ENCODE measurements at places on chromosomes 2 and 18.
A peak's percentile ranks its signal among the peaks of the same experiment; 100 is the strongest.

- DNase-seq, result peak; percentile 59
These were observed 35.4 kb downstream of the STAT4 start for GRCh38 chr2:191115391-191115790.

GRCh38 chr18:79458917-79459803 is 63.4 kb downstream of the NFATC1 start:
- DNase-seq, result no peak

DNA sequence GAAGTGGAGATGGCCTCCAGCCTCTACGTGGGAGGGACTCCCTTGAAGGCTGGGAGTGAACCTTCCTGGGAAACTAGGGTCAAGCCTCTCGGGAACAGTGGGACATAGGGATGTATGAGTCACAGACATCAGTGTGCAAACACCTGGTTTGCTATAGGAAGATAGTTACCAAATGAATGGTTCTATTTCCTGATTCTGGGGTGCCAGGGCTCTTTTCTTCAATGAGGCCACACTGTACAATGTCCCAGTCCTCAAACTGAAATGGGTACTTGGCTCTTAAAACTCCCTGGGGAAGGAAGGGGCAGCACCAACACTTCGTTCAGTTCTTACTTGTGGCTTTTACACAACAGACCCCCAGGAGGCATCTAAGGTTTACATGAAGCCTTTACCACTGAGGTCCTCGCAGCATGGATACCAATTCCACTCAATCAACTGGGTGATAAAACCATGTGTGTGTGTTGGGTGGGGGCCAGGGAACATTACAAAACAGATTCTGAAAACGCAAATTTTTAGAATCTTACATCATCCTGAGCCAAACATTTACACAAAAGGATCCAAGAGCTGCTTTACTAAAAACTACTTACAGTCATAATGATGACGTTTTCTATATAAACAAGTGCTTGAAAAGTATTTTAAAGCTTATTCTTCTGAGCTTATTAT is 10.4 kb downstream of the ERFE start:
- no peak for DNase-seq

DNA sequence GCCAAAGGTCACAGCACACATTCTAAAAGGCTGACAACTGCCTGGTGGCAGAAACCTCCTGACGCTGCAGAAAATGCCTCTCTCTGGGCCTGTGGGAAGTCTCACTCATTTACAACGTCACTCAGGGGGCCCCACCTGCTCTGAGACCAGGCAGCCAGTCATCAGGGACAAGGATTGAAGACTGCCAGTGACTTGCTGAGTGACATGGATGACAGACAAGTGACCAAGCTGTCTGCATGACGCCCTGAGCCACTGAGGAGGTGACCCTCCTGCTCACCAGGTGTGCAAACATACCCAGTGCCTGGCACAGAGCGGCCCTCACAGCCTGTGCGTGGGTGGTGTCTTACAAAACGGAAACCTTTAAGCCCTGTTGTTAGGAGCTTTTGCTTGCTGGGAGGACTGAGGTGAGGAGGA is 392.4 kb downstream of the TNS1 start:
- DNase-seq, result peak; percentile 89

DNA sequence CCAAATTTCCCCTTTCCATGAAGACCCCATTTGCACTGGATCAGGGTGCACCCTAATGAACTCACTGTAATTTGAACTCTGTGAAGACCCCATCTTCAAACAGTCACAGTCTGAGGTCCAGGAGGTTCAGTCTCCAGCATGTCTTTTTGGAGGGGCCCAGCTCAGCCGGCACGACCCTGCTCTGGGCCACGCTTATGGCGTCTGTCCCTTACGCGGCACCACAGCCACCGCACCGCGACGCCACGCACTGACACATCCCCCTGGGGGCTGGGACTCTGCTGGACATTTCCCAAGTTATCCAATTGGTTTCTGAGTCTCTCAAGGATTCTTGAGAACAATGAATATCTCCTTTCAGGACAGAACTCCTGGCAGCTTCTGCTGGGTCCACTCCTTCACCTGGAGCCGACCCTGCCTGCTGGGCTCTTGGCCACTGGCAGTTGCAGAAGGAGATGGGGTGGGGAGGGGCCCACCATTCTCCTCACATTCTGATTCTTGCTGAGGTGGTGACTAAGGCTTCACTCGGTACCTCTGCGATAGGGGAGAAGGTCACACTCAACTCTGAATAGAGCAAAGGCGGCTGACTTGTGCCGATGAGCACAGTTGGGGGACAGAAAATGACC is 124.0 kb downstream of the RTP5 start:
- no peak for DNase-seq

GRCh38 chr2:173854840-173855239 is 110.3 kb downstream of the SP3 start:
- no peak for DNase-seq

GRCh38 chr2:59734743-59735142 is 818.7 kb downstream of the BCL11A start:
- DNase-seq, result no peak

- no peak for DNase-seq
These were observed 39.2 kb downstream of the CRIM1 start for GRCh38 chr2:36394804-36395203.

DNA sequence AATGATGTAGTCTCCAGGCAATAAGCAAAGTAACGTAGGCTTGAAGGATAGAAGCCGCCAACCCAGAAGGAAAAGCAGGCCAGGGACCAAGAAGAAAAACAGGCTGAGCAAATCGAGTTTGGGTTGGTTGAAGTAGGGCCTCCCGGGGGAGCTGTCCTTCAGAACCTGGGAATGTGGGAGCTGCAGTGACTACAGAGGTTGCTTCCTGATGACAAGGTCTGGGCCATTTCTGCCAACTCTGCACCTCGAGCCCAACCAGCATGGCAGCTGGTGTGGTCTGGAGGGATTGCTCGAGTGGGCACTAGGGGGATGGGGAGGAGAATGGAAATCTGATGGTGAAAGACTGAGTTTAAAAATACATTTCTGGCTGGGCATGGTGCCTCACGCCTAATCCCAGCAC is 14.1 kb downstream of the ACMSD start:
- DNase-seq, result no peak

GRCh38 chr2:230671117-230671516 is 41.5 kb upstream of the CAB39 start:
- DNase-seq, result no peak

GRCh38 chr2:164103271-164103670 is 367.5 kb upstream of the FIGN start:
- no peak for DNase-seq

DNA sequence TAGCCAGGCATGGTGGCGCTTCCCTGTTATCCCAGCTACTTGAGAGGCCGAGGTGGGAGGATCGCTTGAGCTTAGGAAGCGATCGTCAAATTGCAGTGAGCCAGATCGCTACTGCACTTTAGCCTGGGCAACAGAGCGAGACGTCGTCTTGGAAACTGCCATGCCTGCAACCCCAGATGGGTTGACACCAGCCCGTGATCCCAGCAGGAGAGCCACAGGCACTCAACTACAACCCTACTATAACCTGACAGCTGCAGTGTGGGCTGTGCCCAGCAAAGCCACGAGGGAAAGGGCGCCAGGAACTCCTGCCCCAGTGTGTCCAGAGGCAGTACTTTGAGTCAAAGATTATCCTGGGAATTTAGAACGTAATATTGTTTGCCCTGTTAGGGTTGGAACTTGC is 85.6 kb downstream of the SS18 start:
- DNase-seq, result no peak

DNA sequence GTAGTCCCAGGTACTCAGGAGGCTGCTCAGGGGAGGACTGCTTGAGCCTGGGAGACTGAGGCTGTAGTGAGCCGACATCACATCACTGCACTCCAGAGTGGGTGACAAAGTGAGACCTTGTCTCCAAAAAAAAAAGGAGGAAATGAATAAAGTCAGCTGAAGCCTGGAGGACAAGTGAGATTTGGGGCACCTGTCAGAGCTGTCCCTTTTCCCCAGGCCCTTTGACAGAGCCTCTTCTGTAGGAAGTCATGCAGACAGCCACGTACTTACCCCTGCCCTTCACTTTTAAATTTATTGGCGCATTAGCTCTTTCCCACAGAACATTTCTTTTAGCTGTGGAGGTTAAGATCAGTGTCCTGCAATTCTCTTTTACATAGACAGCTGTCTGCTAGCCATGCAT is 151.0 kb upstream of the DNMT3A start:
- no peak for DNase-seq

- DNase-seq, result no peak
These were observed 483.8 kb downstream of the GALR1 start for GRCh38 chr18:77733292-77733903.

DNA sequence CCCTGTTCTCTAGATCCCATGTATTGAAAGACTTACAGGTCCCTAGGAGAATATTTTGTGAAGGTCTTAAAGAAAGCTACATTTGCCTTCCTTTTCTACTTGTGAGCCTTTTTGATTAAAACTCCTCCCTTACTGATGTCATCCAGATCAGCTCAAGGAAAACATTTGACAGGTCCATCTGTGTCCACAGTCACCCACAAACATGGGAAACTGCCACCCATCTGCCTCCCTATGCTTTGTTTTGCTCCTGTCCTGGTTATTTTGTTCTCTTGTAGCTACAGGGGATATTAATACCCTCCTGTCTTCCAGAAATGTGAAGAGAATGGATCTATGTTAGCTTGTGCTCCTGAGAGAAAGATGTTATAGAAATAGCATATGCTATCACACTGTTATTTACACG is 203.6 kb upstream of the GALNT5 start:
- no peak for DNase-seq

DNA sequence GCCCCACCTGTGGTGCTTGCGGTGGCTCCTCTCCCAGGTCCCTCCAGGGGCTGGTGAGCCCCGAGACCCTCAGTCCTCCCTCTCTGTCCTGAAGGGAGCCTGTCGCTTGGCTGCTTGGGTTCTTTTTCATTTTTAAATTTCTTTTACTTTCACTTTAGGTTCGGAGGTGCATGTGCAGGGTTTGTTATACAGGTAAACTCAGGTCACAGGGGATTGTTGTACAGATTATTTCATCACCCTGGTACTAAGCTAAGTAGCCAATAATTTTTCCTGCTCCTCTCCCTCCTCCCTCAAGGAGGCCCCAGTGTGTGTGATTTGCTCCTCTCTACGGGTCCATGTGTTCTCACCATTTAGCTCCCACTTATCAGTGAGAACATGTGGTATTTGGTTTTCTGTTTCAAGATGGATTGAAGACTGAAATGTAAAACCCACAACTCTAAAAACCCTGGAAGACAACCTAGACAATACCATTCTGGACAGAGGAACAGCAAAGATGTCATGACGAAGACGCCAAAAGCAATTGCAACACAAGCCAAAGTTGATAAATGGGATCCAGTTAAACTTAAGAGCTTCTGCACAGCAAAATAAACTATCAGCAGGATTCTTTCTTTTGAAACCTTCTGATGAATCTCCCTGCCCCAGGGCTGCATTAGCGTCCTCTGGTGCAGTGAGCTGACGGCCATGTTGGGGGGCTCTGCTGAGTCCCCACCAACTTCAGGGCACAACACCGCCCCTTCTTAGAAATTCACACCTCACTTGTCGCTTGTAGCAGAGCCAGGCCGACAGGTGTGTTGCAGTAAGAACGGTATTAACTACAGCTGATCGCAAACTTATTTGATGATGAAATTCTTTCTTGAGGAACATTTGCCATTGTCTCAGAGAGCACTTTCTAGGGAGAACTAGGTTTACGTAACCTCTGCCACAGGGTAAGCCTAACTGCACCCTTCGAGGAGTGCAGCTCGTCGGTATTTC is 135.3 kb downstream of the ZNF236 start:
- no peak for DNase-seq

DNA sequence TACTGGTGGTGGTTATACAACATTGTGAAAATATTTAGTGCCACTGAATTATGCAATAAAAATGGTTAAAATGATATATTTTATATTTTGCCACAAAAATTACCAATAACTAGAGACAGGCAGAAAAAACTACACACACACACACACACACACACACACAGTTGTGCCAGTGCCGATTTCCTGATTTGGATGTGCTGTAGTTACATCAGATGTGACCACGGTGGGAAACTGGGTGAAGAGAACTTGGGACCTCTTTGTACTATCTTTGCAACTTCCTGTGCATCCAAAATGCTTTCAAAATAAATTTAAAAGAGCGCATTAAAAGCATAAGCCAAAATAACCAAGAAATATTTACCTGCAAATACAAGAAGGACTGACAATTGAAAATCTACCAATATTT is 61.6 kb upstream of the CCBE1 start:
- no peak for DNase-seq

- DNase-seq, result no peak
These were observed 165.9 kb upstream of the PGAP1 start for GRCh38 chr2:197092431-197092830.

GRCh38 chr2:216555274-216555673 is 56.6 kb downstream of the RPL37A start:
- no peak for DNase-seq

- DNase-seq, result no peak
These were observed 38.5 kb downstream of the ASXL3 start for GRCh38 chr18:33616556-33616955.

GRCh38 chr2:196434217-196434616 is 205.3 kb upstream of the CCDC150 start:
- no peak for DNase-seq

- DNase-seq, result no peak
These were observed 138.4 kb upstream of the CCDC68 start for GRCh38 chr18:55097456-55098170.

DNA sequence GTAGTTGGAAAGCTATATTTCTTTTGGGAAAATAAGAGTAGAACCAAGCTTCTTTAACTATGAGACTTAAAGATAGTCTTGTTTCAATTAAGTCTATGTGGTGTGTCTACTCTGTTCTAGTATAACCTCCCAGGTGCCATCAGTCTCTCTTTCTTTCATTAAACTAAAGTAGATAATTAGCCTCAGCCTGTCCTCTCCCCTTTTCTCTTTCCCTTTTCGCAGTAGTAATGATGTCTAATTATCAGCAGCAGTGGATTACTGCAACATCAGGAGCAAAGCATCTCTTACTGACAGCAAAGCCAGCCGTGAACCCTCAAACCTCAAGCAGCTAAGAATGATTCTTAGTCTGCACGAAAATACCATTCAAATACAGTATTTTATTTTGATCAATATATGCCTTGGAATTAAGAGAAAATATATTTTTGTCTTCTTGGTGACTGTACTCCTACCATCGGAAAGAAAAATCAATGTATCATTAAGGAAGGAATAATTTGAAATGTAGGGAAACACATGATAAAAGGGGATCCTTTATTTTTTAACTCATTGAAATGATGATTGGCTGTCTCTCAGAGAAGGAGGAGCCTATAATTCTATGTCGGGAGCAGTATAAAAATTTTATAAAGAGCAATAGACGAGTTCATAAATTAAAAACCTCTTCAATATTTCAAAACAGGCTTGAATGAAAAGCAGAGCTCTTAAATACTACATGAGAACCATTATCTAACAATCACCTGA is 4.5 kb downstream of the NOL4 start:
- no peak for DNase-seq

All from activated naive CD4-positive, alpha-beta T cell treated with anti-CD3 and anti-CD28 coated beads for 36 hours (primary cell).